Activated T-helper 1 cell treated with Interleukin-2 at 50 U/mL for 16 hours (primary cell): ENCODE measurements at places on chromosomes 4 and X.
A peak's percentile ranks its signal among the peaks of the same experiment; 100 is the strongest.

DNA sequence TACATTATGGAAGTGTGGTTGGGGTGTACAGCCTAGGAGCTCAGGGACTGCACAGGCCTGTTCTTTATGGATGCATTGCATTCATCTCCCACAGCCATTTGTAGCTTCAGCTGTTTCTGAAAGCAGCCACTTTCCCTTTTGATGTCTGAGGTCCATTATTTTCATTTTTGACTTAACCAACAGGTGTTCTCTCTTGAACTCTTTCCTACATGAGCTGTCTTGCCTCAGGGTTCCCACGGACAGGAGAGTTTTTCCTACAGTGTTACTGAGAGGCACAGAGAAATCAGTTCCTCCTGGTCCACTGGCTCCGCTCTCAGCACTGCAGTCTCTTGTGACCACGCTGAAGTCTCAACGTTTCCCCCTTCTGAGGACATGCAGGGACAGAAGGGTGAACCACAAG is 87.2 kb downstream of the RASL11B start:
- no peak for DNase-seq

DNA sequence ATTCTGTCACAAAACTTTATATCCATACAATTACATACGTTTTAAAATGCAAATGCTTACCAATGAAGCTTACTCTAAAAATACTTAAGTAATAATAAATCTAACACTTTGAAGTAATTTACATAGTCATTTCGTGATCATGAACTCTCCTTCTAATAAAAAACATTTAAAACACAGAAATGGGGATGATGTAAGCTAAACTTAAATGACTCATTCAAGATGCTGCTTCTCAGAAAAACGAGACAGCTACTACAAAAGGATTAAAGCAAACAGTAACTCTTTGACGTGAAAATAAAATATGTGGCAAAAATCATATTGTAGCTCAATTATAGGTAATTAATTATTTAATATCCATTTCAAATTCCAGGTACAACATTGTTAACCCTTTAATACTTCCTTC is 148.7 kb downstream of the FGF16 start:
- DNase-seq, result no peak

DNA sequence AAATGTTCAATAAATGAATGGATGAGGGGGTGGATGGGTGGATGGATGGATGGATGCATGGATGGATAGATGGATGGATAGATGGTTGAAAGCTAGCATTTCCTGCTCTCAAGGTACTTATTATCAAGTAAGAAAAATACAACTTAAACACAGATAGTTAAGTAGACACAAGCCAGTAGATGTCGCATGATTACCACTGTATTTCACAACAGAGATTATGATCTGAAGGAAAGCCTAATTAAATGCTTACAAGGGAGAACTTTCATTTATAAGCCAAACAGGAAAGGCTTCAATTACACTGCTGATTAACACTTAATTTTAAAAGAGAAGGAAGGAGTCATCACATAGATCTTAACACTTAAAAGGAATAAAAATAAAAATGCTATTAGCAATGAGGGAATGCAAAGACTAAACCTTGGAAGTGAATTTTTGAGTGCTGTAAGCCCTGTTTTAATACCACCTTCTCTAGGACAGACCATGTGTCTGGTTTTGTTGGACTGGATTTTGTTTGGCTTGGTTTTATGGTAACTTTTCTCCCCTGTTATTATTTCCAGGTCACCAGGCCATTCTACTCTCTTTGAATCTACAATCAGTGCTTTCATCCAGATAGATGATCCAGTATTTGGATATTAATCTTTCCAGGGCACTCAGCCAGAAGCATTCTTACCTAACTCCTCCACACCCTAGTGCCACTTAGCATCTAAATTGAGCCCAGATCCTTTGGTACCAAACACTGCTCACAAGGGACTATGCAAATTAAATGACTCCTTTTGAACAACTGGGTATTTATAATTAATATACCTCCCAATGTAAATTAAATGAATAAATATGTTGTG is 75.5 kb upstream of the SLC39A8 start:
- DNase-seq, result no peak

GRCh38 chr4:48578132-48578968 is 88.3 kb downstream of the ZAR1 start:
- peak; percentile 5 for DNase-seq

GRCh38 chrX:30748342-30748960 is 95.2 kb downstream of the GK start:
- DNase-seq, result no peak

- no peak for DNase-seq
Measured at GRCh38 chr4:93461541-93461940, 367.0 kb upstream of the ATOH1 start.

- DNase-seq, result no peak
Measured at GRCh38 chr4:19266566-19266965, 985.1 kb upstream of the SLIT2 start.

- DNase-seq, result no peak
Measured at GRCh38 chrX:131987252-131987651, 35.9 kb upstream of the STK26 start.

DNA sequence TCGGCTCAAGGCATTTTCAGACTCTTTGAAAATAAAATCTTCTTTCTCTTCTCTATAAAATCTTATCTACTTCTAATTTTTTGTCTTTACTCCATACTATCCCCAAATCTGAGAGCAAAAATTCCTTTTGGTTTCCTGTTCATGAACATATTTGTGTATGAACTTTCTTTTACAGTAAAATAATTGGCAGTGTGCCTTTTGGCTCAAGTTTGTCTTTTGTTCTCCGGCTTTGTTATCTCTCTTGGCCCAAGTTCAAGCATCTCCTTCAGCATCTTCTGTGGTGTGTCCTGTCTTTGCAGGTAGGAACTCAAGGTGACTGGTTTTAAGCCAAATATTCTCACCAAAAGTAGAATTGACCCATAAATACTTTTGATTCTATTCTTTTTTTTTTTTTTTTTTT is 276.6 kb upstream of the FAT1 start:
- no peak for DNase-seq

DNA sequence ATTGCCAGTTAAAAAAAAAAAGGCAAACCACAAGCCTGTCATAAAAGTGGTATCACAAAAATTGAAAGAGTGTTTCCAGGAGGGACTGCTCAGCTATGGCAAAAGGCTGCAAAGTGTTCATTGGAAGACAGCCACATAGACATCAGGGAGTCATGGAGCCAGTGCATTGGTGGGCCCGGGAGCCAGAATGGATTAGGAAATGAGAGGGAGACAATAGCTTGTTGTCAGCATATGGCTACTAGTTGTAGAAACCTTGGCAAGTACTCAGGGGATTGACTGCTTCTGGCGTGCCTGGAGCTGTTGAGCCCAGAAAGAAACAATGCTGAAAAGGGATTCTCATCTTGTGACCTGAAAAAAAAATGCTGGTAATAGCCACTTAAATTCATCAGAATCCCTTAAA is 5.0 kb downstream of the GAR1 start:
- no peak for DNase-seq

DNA sequence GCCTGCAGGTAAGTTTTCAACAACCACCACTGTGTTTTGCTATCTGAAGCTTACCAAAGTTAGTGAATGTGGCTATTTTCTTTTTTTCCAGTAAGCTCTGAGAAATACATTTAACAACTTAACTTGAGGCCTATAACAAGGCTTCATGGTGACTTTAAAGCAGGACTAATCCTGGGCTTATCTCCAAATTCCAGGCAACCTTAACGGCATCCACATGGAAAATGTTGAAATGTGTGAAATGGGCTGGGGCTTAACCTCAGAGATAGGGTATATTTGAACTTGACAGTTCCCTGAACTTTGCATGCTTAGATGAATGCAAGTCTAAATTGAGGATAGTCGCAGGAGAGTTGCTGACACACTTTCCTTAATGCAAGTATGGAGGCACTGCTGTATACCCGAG is 539.2 kb downstream of the GALNTL6 start:
- no peak for DNase-seq

- no peak for DNase-seq
Measured at GRCh38 chr4:82519776-82520175, 42.0 kb downstream of the TMEM150C start.
